ENCODE measurements at places on chromosomes 13 and 19.

- no peak for DNase-seq
These were observed 299.8 kb downstream of the KLF5 start for GRCh38 chr13:73358606-73359095.

GRCh38 chr19:17296273-17296672 lies 7.0 kb downstream of the ABHD8 start:
- no peak for DNase-seq

GRCh38 chr19:49136771-49137171 lies 17.4 kb downstream of the PPFIA3 start:
- DNase-seq, result no peak

- no peak for DNase-seq
These were observed 3.5 kb downstream of the AKT2 start for GRCh38 chr19:40281381-40282208.

GRCh38 chr19:38524994-38525634 lies 91.6 kb downstream of the RYR1 start:
- no peak for DNase-seq

- no peak for DNase-seq
These were observed 661.0 kb upstream of the SPRY2 start for GRCh38 chr13:81001828-81002385.

DNA sequence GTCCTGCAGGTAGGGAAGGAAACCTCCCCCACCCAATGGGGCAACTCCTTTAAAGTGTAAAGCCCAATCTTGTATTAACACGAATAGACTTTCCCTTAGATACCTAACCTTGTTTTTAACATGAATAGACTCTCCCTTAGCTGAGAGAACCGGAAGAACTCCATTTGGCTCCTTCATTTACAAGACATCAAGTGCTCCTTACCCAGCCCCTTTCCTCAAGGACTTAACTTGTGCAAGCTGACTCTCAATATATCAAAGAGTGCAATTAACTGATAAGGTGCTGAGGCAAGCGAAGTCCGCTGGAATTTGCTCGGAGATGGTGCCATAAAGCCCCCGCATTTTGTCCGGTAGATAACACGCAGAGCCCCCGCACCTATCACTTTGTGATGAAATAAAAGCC lies 9.9 kb upstream of the ZNF90 start:
- no peak for DNase-seq

DNA sequence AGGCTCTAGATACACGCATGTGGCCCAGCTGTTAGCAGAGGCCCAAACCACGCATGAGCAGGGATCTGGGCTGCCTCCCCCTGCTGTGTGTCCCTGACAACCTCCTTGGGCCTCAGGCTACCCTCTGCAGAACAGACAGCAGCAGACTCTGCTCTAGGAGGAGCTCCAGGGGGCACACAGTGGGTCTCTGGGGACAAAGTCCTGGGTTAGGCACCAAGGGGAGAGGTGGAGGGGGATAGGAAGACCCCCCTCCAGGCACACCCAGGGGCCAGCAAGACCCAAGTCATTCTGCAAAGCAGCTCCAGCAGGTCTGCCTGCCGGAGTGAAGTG lies 8.0 kb downstream of the TINCR start:
- no peak for DNase-seq

GRCh38 chr13:52053460-52053859 lies 29.0 kb downstream of the UTP14C start:
- no peak for DNase-seq

DNA sequence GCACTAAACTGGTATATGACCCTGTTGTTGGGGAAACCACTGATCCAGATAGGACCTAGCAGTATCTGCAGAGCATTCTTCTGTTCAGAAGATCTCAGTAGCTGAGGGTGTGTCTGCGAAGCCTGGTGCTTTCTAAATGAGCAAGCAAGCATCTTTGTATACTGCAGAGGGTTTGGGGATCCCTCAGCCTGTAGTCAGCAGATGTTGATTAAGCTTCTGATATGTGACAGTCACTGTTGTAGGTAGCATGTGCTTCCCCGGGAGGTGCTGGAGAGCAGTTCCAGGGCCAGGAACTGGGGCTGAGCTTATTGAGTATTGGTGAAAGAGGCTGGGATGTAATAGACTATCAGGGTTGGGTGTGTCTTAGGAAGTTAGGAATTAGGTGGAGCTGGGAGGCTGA lies 1.5 kb downstream of the SCAF1 start:
- no peak for DNase-seq

- no peak for DNase-seq
These were observed 2.2 kb upstream of the COX6B1 start for GRCh38 chr19:35645680-35646511.

GRCh38 chr13:93254775-93255174 lies 28.2 kb downstream of the GPC6 start:
- DNase-seq, result no peak

DNA sequence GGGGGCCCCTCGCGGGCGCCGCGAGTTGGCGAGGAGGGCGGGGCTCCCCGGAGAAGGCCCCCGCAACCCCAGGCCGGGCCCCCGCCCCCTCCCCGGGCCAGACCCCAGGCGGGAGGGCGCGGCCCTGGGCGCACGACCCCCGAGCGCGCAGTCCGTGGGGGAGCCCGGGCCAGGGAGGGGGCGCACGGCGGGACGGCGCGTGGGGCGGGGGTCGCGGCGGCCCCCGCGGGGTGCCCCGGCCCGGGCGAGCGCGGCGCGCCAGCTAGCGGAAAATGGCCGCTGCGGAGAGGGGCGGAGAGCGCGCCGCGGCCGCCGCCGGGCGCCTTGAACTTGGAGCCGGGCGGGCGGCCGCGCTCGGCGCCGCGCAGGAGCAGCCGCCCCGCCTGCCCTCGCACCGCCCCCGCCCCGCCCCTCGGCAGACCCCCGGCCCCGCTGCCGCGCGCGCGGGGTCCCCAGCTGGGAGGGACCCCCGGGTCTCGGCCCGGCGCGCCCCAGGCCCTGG lies 6.4 kb upstream of the NFIC start:
- no peak for DNase-seq

GRCh38 chr13:110664673-110665072 lies 41.2 kb downstream of the CARS2 start:
- DNase-seq, result no peak
